ENCODE measurements at places on chromosomes 5 and 9.

- DNase-seq, result no peak
Observed at GRCh38 chr9:128388150-128388549, 17.0 kb downstream of the URM1 start.

- DNase-seq, result no peak
Observed at GRCh38 chr9:130120299-130120587, 52.0 kb upstream of the NCS1 start.

GRCh38 chr9:9016597-9016996 is 1217.0 kb upstream of the DMAC1 start:
- no peak for DNase-seq

DNA sequence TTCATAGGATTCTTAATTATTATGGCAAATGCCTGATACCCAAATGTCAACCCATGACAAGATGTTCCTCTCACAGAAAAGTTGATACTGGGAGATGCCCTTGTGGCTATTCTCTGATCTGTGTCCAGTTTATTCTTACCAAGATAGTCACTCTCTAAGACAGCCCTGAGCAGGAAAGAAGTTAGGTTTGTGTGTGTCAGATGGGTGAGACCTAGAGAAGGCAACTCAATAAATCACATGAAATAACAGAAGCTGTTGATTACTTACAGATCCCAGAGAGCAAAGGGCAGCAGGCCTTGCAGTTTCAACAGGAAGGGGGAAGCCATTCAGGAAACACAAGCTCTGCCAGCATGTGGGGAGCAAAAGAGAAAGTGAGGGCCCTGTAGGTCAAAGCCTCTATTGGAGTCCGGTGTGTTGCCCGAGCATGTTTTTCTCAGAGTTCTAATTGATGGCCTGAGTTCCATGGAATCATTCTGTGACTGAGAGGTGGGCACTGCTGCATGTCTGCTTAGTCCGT is 1193.7 kb upstream of the CDH18 start:
- no peak for DNase-seq
